Neural crest cell (in vitro differentiated cells): ENCODE measurements at places on chromosomes 5 and 9. TPM values are rescaled to one million over a fixed set of nuclear protein-coding genes. Genes with fewer than 3 reads are reported as not detected.
A peak's percentile ranks its signal among the peaks of the same experiment; 100 is the strongest.

The LCN1 gene
- total RNA-seq, result not detected in 2 replicates

The FOXE1 gene
- 0.09 TPM in 1 of 2 replicates, not detected in the other for total RNA-seq

The NUTM2G gene
- total RNA-seq, result not detected in 2 replicates

The TXNDC8 gene
- not detected in 2 replicates for total RNA-seq

The SLC6A19 gene
- not detected in 2 replicates for total RNA-seq

The FCN1 gene
- not detected in 2 replicates for total RNA-seq

The RNF224 gene
- 0.16 TPM in 1 of 2 replicates, not detected in the other for total RNA-seq

- no peak for DNase-seq
Observed at GRCh38 chr9:98502976-98503325, 205.8 kb downstream of the GABBR2 start.

DNA sequence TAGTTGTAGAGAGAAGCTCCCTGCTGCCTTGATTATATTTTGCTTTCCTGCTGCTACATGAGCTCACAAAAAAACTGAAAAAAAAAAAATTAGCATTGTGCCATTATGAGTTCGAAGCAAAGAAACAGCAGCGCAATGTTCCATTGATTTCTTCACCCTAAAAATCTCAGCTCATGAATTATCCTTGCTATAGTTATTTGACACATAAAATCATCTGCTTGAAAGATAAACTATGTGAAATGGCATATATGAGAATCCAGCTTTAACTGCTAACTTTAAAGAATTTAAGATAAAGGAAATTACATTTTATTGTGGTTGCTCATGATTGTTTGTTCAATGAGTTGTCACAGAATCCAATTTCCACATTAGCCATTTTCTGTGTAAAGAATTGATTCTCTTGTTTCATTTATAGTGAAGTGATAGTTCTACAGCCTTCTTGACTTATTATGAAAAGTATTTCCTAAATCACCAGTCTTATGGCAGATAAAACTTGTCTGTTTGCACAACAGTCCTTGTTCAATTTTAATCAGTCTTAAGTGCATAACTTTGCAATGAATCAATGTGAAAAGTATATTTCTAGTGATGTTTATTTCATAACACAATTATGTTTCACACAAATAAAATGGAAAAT is 1275.0 kb upstream of the CDH9 start:
- no peak for DNase-seq

DNA sequence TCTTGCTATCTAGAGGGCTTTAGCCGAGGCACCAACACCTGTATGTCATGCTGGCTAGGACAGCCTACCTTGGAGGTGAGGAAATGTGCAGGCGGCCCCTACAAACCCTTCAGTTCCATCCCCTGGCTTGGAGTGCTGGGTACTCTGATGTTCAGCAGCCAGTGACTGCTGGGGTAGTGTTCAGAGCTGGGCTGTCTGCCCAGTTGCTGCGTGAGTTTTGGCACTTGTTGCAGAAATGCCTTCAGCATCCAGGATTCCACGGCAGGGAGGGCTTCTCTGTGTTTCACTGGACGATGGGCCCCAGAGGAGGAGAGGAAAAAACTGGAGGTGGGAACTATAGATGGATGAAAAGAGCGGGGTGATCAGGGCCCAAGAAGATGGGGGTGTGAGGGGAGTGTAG is 10.4 kb downstream of the SWI5 start:
- DNase-seq, result no peak

- no peak for DNase-seq
Observed at GRCh38 chr5:158638396-158638795, 461.3 kb downstream of the EBF1 start.

GRCh38 chr5:27316271-27316650 is 277.9 kb upstream of the CDH9 start:
- no peak for DNase-seq

DNA sequence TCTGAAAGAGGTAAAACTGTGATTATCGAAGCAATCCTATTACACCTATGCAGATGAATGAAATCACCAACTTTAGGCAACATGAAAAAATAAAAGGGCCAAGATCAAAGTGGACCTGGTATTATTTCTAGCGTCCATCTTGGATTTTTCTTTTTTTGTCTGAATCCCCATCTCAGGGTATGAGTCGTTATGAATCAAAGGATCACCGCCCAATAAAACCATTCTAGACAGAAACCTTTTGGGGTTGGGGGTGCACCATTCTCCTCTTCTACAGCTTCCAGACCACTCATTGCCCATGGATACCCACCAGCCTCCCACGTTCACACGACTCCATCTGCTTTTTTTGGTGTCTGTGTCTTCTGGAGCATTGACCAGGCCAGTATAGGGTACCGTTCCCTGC is 33.4 kb downstream of the MAP1B start:
- DNase-seq, result no peak

GRCh38 chr5:153636670-153637451 is 146.4 kb downstream of the GRIA1 start:
- DNase-seq, result no peak

DNA sequence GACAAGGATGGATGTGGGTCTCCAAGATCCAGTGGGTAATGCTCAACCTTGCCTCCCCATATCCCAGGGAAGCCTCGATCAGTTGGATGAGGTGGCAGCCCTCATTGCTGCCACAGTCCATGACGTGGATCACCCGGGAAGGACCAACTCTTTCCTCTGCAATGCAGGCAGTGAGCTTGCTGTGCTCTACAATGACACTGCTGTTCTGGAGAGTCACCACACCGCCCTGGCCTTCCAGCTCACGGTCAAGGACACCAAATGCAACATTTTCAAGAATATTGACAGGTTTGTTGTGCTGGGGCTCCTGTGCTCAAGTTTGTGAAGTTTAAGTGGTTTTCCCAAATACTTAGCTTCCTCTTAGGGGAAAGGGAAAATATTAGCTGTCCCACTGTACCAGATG is 74.0 kb downstream of the WDR41 start:
- DNase-seq, result no peak

- no peak for DNase-seq
Observed at GRCh38 chr9:123640792-123641222, 284.8 kb downstream of the CRB2 start.

- DNase-seq, result no peak
Observed at GRCh38 chr5:112083623-112084022, 326.6 kb upstream of the NREP start.

DNA sequence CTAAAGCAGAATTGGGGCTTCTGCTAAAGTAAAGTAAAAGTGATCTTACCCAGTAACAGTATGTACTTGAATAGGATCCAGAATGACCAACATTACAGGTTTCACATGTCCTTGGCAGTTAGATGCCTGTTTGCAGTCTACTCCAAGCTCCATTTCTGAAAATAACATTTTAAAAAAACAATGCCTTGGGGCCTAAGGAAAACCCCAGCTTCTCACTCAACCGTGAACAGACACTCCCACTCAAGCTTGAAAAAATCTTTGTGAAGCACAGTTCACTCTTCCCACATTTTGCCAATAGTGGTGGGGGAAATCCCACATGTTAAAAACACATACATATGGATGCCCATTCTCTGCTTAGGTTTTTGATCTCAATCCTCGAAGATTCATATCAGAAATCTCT is 304.1 kb downstream of the ARRDC3 start:
- no peak for DNase-seq

DNA sequence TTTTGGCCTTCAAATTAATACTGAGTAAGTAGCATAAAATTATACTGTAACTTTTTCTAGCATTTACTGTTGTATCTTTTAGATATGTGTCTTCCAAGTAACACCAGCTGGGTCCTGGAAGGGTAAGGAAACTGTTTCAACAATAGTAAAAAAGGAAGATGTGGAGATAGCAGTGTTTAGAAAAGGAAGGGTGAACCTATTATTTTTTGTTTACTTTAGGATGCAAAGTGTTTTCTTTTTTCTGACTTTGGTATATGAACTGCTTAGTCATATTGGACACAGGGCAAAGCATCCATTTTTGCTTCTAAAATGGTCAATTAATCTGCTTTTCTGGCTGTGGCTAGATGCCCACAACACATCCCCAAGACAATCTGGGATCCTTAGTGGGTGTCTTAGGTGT is 5.3 kb downstream of the PKD2L2 start:
- no peak for DNase-seq

DNA sequence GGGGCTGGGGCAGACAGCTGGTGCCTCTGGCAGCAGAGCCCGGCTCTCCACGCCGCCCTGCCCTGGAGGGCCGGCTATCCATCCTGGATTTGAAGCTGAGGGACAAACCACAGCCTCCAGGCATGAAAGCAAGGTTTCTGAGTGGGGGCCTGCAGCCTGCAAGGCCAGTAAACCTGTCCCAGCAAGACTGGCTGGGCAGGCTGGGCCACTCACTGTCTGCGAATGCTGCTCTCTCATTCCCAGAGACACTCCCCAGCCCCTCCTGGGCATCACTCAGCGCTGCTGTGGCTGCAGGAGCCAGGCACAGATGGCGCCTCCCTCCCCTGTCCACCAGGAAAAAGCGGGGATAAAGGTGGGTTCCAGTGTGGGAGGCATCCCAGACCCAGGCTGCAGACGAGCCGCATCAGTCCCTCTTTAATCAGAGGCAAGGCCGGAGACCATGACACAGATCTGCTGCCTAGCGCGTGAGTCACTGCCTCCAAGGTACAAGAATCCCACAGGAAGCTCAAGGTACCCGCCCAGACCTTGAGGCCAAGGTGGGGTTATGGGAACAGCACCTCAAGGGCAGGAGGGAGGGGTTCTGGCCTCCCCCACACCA is 118.0 kb downstream of the VAV2 start:
- DNase-seq, result no peak

- no peak for DNase-seq
Observed at GRCh38 chr5:124743602-124744169, 2.8 kb downstream of the ZNF608 start.

DNA sequence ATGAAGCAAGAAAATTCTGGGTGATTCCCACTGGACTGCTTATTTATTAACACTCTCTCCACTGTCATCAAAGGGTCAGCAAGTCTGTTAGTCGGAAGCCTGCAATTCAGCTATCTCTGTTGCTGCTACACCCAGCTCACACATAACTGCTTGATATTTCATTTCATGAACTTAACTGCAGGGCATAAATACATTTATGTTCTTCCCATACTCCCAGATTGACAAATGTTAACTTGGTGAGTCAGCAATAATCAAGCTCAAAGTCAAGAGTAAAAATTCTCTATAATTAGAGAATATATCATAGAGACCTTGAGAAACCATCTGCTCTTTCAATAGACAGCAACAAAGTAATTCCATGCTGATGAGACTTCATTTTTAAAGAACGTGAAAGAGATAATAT is 198.8 kb downstream of the ADAMTS12 start:
- no peak for DNase-seq

- no peak for DNase-seq
Observed at GRCh38 chr9:87461256-87461655, 36.4 kb upstream of the DAPK1 start.

DNA sequence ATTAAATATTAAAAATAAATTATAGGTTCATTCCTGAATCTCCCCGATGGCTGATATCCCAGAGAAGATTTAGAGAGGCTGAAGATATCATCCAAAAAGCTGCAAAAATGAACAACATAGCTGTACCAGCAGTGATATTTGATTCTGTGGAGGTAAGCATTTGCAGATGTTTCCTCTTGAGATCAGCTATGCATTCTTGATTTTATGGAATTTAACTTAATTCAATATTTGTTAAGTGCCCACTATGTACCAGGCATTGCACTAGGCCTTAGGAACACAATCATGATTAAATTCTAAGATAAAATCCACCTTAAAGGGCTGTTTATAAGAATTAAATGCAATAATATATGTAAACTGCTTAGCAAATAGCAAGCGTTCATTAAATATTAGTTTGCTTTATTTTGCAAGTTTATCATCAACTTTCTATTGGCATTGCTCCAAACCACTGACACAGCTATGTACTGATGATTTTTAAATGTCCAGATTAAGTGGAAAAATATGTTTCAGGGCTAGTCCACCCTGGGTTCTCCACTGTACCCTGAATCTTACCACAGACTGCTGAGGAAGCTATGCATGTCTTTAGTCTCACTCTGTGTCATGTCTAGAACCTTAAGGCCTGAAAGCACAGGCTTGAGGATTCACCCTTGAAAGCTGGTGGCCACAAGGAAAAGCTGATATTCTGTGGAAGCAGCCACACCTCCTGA is 33.2 kb downstream of the SLC22A4 start:
- no peak for DNase-seq

DNA sequence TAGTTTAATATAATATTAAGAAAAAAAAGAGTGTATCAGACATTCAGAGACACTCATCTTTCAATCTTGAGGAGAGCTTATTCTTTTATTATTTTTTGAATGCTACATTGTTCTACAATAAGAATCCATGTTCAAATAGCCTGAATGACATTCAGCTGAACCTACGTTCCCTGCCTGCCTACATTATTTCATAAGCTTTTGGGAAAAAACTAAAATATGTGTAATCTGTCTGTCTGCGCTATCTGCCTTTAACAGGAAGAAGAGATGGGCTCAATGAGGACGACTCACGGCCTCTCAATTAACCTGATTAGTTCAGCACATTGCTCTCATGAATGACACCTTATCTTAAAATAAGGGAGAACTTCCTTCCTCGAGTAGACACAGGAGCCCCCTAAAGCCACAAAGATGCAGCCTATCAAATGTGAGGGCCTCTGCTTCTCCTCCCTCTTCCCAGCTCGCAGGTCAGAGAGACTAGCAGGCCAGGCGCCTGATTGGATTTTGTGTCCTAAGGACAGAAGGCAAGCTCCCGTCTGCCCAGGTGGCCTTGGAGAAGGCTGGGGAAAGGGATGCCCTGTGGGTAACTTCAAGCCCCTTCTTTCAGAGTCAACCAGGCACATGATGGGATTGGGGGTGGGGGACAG is 37.8 kb downstream of the EBF1 start:
- DNase-seq, result peak; percentile 14

DNA sequence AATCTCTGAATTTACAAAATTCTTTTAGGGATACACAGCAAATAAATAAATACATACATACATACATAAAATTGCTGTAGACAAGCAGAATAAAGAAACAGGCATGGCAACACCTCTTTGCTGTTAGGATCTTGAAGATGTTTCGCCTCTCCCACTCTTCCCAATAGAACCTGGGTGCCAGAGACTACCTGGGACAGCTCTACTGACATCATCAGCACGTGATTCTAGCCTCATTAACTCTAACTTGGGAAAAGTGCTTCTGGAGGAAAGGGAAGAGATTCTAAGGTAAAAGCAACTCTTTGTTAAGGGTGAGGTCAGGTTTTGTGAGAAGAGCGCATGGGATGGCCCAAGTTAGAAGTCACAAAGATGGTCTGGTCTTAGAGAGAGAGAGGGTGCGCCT is 339.1 kb downstream of the RFX3 start:
- DNase-seq, result no peak

DNA sequence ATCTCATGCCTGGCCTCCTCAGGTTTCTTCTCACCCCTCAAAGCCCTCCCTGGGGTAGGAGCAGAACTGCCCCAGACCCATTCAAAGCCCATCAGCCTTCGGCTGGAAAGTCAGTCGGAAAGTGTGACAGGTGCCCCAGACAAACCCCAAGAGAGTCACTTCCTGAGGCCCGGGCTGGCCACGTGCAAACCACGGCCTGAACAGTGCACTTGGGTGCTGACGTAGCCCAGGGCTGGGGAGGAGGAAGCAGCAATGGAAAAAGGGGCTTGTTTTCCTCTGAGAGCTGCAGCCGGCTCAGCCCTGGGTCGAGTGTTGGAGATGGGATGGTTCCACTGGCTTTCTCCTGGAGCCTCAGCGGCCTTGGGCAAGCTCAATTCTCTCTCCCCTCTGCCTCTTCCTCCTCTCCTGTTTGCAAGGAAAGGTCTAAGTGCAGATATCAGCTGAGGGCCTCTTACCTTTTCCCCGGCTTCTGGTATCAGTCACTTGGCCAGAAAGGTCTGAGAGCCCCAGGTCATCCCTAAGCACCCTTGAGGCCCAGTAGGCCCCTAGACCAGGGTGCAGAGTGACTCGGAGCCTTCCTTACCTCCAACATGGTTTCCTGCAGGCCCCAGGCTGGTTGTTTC is 5.9 kb upstream of the EGR1 start:
- no peak for DNase-seq

GRCh38 chr5:74949976-74950375 is 83.8 kb upstream of the FAM169A start:
- no peak for DNase-seq
